GM20000 (cell line): ENCODE measurements at places on chromosomes 2 and 18.

- peak; percentile 49 for DNase-seq
Measured at GRCh38 chr2:70124983-70125480, 37.8 kb downstream of the PCBP1 start.

- DNase-seq: no peak
Measured at GRCh38 chr18:37294951-37295350, 270.6 kb downstream of the CELF4 start.

DNA sequence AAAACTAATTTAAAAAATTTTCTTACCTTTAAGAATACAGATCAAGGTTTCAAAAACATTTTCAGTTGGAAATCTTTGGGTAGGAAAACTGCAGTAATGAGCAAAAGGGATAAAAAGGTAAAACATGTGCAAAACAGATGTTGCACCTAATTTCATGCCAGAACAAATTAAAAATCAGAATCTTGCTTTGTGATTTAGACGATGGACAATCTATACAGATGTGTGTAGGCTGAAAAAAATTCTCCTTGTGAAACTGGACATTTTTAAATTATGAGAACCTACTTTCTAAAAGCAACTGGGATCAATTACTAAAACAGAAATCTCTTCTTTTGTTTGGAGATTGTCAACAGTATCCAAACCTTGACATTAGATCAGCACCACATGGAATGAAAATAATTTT, 183.2 kb upstream of the ITGA4 start:
- no peak for DNase-seq

DNA sequence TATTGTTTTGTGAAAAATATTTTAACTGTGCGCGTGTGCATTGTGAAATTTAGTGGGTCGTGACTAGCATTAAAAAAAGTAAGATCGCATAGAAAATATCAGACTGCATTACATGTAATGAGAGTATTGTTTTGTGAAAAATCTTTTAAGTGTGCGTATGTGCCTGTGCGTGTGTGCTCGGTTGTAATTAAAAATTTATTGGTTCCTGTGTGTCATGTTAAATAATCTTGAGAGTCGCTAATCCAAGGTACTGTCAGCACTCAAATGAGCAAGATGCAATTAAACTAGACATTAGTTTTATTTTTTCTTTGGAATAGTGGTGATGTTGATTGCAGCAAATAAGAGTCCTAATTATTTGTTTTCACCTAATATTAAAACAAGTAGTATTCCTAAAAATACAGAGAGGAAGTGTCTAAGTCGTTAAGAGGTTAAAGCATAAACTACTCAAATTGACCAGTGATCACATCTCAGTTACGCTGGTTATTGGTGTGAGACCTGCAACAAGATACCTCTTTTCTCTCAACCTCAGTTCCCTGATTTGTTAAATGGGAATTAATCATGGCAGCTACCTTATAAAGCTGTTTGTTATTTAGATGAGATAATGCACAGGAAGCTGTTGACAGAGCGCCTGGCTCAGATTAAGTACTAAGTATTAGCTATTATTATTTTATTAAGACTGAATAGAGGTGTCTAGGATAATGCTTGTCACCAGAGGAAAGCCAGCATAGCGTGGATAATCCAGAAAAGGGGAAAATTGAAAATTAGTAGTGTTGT, 1.9 kb downstream of the ZDBF2 start:
- no peak for DNase-seq

- no peak for DNase-seq
Measured at GRCh38 chr2:46644690-46645385, 165.5 kb downstream of the TMEM247 start.

GRCh38 chr2:232345251-232345650, 33.3 kb upstream of the ALPP start:
- DNase-seq: no peak

DNA sequence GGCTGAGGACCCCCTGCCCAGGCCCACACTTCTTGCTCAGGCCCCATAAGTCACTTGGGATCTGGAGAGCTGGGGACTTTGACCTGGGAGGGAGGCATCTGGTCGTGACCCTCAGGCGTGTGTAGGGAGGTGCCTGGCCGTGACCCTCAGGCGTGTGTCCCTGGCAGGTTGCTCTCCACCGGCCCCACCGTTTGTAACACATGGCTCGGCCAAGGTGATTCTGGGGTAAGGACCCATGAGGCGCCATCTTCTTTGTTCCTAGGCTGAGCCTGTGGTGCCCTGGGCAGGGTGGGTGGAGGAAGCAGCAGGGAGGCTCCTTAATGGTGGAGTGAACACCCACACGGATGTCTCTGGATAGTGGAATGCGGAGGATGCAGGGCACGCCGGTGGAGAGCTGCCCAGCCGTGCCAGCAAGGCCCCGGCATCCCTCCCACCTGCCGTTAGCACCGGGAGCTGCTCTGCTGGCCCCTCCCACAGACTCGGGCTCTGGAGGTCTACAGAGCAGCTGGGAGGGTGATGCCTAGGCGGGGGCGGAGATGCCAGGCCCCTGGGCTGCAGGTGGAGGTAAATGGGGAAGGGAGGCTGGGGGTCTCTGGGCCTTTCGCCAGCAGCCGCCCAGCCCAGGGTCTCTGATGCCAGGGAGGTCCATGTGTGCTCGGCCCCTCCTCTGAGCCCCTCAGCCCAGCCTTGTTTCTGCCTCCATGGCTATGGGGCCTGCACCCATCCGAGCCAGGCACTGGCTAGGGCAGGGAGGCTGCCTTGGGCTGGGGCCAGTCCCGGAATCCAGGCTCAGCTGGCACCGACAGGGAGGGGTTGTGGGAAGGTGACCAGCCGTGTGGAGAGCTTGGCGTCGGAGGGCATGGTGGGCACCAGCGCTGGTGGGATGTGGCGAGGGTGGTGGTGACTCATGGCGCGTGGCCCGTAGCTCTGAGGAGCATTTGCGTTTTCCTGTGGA, 1.1 kb upstream of the GAL3ST2 start:
- peak; percentile 20 for DNase-seq

- peak; percentile 66 for DNase-seq
Measured at GRCh38 chr2:65390134-65390533, 42.3 kb downstream of the SPRED2 start.

GRCh38 chr18:2139691-2140090, 431.6 kb downstream of the METTL4 start:
- DNase-seq: no peak

GRCh38 chr2:68390586-68390985, 25.5 kb downstream of the PLEK start:
- DNase-seq: no peak

DNA sequence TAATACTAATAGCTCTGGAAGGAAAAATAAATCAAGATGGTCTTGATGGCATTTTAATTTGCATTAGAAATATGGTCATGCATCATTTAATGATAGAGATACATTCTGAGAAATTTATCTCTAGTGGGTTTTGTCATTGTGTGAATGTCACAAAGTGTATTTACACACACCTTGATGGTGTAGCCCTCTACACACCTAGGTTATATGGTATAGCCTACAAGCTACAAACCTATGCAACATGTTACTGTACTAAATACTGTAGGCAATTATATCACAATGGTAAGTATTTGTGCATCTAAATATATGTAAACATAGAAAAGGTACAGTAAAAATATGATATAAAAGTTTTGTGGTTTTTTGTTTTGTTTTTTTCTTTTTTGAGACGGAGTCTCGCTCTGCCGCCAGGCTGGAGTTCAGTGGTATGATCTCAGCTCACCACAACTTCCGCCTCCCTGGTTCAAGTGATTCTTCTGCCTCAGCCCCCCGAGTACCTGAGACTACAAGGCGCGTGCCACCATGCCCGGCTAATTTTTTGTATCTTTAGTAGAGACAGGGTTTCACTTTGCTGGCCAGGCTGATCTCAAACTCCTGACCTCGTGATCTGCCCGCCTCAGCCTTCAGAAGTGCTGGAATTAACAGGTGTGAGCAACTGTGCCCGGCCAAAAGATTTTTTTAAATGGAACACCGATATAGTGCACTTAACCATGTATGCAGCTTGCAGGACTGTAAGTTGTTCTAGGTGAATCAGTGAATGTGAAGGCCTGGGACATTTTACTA, 83.7 kb upstream of the UBXN4 start:
- no peak for DNase-seq

GRCh38 chr18:48009116-48009745, 78.8 kb upstream of the SMAD2 start:
- no peak for DNase-seq

GRCh38 chr18:43581936-43582519, 304.7 kb upstream of the SYT4 start:
- DNase-seq: no peak

- no peak for DNase-seq
Measured at GRCh38 chr2:187187519-187187918, 260.5 kb downstream of the CALCRL start.

GRCh38 chr2:174007010-174007409, 41.8 kb upstream of the SP3 start:
- DNase-seq: no peak

GRCh38 chr2:26283606-26284005, 38.9 kb downstream of the HADHB start:
- no peak for DNase-seq

DNA sequence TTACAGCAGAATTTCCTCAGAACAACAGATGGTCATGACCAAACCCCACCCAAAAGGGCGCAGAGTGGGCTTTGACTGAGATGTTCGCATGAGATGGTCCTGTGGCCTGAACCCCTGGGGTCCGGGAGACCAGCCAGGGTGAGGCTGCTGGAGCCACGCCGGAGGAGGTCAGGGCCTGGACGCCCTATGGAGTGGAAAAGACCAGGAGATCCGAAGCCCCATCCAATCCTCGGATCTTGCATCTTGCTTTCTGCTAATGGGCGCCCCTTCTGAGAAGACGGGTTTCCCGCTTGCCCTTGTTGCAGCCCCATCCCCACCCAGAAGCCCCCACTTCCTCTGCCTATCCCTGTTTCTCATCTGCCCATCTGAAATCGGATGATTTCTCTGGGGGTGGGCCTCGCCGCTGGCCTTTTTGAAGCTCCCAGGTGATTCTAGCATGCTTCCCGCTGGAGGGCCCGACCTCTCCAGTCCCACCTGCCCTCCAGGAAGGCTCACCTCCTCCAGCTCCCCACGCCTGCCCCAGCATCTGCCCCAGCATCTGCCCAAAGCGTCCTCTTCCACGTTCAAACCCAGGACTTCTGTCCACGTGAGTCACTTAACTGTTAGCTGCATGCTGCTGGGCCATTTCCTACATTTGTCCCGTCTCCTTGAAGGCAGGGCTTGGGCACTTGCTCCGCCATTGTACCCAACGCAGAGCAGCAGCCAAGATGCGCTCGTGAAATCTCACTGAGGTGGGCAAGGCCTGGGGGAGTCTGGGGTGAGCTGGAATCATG, 4.3 kb upstream of the CNDP1 start:
- no peak for DNase-seq

GRCh38 chr18:26082475-26082874, 7.9 kb downstream of the SS18 start:
- no peak for DNase-seq

DNA sequence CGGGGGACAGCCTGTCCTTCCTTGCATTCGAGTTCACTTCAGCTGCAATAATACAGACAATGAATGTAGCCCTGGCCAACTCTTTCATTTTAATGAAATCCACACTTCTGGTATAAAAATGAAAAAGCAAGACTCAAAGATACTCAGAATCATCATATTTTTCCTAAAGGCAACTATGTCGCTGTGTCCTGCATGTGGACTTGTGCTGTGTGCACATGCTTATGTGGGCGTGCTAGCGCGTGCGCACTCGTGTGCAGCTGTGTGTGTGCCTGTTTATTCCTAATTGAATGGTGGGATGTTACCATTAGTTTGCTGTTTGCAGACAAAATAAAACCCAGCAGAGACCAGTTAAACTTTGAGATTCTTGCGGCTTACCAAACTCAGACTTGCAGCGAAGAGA, 49.6 kb downstream of the SMIM21 start:
- DNase-seq: no peak

- peak; percentile 50 for DNase-seq
Measured at GRCh38 chr2:117686699-117687098, 127.8 kb upstream of the DDX18 start.

DNA sequence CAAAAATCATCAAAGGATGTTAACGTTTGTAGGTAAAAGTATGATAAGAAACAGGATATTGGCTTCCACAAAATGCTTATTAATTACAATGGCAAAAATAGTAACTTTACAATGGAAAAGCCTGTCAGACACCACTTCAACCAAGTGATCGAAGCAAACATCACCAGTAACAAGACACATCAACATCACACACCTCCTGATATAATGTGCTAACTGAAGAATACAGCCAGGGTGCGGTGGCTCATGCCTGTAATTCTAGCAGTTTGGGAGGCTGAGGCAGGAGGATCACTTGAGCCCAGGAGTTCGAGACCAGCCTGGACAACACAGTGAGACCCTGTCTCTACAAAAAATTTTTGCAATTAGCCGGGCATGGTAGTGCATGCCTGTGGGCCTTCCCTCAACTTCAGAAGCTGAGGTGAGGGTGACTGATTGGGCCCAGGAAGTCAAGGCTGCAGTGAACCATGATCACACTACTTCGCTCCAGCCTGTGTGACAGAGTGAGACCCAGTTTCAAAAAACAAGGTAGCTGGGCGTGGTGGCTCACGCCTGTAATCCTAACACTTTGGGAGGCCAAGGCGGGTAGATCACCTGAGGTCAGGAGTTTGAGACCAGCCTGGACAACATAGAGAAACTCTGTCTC, 15.0 kb downstream of the MGAT4A start:
- DNase-seq: no peak

GRCh38 chr2:63697160-63697559, 108.4 kb downstream of the MDH1 start:
- no peak for DNase-seq

DNA sequence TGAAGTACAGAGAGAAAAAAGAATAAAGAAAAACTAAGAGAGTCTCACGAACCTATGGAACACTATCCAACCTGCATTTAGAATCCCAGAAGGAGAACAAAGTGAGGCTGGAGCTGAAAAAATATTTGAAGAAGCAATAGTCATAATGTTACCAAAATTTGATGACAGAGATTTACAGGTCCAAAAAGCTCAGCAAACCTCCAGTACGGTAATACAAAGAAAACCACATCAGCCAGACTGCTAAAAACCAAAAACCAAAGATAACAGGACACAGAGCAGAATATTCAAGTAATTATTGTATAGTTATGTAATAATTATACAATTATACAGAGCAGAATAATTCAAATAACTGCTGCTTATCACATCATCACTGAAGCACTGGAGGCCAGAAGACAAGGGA, 23.7 kb downstream of the ATL2 start:
- no peak for DNase-seq

DNA sequence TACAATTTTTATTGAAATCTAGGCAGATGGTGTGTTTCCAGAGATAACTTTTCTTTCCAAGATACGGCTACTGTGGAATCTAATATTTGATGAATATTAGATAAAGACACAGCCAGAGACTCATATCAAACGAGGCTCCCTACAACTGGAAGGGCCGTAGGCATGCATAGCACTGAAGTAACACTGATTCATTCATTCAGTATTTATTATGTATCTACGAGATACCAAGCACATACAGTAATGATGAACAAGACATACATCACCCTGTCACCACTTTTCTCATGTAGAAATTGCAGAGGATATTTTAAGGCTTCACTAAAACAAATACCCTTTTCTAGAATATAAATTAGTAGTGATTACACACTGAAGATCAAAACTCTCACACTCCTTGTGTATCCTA, 74.5 kb downstream of the KCTD18 start:
- no peak for DNase-seq

- DNase-seq: no peak
Measured at GRCh38 chr18:45112682-45113081, 432.0 kb downstream of the SETBP1 start.
